Thoracic aorta (tissue), 2 donors: ENCODE measurements at places on chromosomes 2 and 18. TPM values are rescaled to one million over a fixed set of nuclear protein-coding genes. Genes with fewer than 3 reads are reported as not detected.

The C2orf81 gene
- 1.9 TPM for total RNA-seq

The CCDC150 gene
- 0.56 TPM for total RNA-seq

The ORC2 gene
- total RNA-seq: 20.0 TPM

The RAMP1 gene
- 525 TPM for total RNA-seq

The NEU2 gene
- total RNA-seq: not detected

The REG1B gene
- 1.8 TPM for total RNA-seq

The LIMS4 gene
- 24.6 TPM for total RNA-seq

The MSH2 gene
- total RNA-seq: 4.7 TPM

The PAPOLG gene
- total RNA-seq: 14.5 TPM

The C1GALT1C1L gene
- total RNA-seq: not detected

The SH3BP4 gene
- total RNA-seq: 32.4 TPM

The KATNAL2 gene
- total RNA-seq: 5.7 TPM

The C2orf72 gene
- total RNA-seq: not detected

The GTF2A1L gene
- total RNA-seq: 0.27 TPM

The DUSP2 gene
- total RNA-seq: 8.5 TPM

The DCC gene
- total RNA-seq: not detected

The SLC40A1 gene
- total RNA-seq: 76.5 TPM

The MYOM1 gene
- total RNA-seq: 16.1 TPM

The KCNJ3 gene
- total RNA-seq: 2.8 TPM

The APOB gene
- 4.7 TPM for total RNA-seq

The ACADL gene
- total RNA-seq: 132 TPM

The G6PC2 gene
- not detected for total RNA-seq

The MARCHF4 gene
- 0.14 TPM for total RNA-seq

The AFF3 gene
- 9.9 TPM for total RNA-seq

The SNTG2 gene
- total RNA-seq: 8.9 TPM

The RND3 gene
- 119 TPM for total RNA-seq
